ENCODE measurements at places on chromosomes 2 and 18.

- DNase-seq = peak; percentile 5
These were observed 50.2 kb upstream of the SIGLEC15 start for GRCh38 chr18:45775241-45775676.

GRCh38 chr2:54053830-54054229 lies 61.6 kb upstream of the ACYP2 start:
- DNase-seq = no peak

GRCh38 chr18:10936176-10937053 lies 213.0 kb downstream of the PIEZO2 start:
- DNase-seq = no peak

DNA sequence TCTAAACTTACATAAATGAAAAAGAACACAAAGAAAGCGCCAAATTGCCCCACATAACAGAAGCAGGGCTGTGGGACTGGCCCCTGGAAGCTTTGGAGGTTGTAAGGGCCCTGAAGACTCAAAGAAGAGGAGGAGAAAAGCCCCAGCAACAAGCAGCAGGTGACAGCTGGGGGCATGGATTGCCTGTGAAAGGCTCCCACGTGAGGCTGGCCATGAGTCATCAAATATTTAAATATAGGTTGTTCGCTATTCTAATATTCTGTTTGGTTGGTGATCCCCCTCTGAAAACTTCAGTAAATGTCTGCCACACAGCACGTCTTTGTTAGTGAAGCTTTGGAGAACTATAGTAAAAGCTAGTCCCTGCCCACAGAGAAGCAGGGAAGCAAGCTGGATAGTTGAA lies 132.4 kb downstream of the MREG start:
- DNase-seq = no peak

DNA sequence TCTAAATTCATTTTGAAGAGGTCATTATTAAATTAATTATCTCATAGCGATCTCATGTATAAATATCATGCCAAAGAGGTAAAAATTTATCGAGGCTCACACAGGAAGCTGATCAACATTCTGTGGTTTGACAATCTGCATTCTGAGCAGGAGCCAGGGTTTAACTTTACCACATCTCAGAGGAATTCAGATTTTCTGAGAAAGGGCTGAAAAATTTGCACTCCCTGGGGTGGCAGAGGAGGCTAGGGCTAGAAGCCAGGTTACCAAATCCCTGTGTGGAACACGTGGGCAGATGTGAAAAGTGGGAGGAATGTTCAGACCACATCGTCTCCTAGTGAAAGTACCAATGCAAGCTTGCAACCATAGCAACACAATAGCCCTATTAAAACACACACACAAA lies 63.5 kb upstream of the CTLA4 start:
- DNase-seq = peak; percentile 4

GRCh38 chr18:70228536-70228935 lies 23.0 kb upstream of the RTTN start:
- DNase-seq = no peak

DNA sequence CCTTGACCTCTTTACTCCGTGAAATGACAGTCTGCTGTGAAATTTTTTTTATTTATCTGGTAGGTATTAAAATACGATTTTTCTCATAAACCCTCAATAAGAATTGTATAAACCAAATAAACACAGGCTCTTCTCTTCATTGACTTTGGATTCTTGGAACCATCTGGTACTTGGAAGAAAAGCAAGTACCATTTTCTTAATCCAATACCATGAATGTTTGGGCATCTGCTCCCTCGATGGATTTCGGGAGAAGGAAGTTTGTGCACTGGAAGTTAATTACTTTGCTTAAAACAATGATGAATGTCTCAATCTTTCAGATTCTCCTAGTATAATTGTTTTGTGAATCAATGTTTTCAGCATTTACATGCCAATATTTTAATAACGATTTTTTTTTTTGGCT lies 5.3 kb upstream of the SCG2 start:
- no peak for DNase-seq

GRCh38 chr2:200448455-200448854 lies 61.4 kb downstream of the KCTD18 start:
- DNase-seq = no peak

DNA sequence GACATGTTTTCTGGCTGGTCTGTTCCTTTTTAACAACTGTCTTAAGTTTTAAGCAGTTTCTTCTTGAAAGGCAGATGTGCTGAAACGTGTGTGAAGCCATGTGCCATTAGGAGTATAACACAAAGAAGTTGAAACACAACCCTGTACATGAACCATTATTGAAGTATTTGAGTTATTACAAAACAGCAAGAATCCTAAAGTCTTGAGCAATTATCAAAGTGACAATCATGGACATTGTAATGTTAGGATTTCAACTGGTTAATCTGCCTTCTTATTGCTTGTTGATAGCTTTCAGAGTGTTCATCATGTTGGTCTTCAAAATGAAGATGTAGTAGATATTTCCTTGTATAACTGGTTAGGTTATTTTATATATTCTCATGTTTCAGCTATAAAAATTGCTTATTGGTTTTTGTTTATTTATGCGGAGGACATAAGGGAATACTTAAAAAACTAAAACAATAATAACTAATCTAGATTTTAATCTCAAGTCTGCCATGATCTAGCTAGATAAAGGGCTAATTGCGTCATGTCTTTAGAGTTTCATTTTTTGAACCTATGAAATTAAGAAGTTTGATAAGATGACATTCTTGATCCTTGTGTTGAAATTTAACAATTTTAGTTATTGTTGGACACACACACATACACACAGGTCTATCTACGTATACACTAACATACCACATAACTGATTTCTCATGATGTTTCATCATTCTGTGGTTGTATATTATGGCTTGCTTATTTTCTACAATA lies 21.1 kb downstream of the PPP1R1C start:
- no peak for DNase-seq

- DNase-seq = no peak
These were observed 11.6 kb upstream of the SKOR2 start for GRCh38 chr18:47263150-47263429.

DNA sequence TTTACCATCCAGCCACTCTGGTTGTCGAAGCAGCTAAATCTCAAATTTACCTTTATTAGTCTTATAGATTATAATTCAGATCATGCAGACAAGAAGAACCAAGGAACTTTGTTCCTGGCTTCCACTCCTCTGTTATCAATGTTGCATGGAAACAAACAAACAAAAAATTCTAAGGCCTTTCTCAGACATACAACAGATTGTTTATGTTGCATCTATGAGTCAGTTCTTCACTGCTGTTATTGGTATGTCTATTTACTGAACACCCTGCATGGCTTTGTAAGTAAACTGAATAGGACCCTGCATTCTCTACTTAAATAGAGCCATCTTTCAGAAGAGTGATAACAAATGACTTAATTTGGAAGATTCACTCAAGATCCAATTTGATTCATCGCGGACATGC lies 1.6 kb upstream of the ANKRD44 start:
- DNase-seq = no peak

DNA sequence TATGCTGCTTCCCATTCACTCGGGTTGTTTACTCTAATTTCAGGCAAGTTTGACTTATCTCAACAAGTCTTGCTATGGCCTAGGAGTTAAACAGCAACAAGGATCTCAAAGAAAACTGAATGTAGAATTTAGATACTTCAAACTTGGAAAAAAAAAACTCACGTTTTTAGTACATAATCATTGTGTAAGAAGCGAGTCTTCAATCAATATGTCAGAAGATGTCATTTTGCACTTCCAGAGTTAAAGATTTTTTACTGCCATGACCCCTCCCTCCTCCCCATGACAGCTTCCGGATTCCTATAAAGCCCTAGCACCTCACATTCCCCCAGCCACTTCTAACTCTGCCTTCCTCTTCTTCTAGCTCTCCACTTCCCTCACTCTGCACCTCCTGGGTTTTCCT lies 133.4 kb downstream of the SS18 start:
- no peak for DNase-seq

- no peak for DNase-seq
These were observed 46.0 kb upstream of the MBP start for GRCh38 chr18:77178559-77178958.

- DNase-seq = no peak
These were observed 3.8 kb downstream of the SAG start for GRCh38 chr2:233311241-233311926.

- DNase-seq = peak; percentile 87
These were observed 615 bp upstream of the CCNT2 start for GRCh38 chr2:134917888-134918525.

DNA sequence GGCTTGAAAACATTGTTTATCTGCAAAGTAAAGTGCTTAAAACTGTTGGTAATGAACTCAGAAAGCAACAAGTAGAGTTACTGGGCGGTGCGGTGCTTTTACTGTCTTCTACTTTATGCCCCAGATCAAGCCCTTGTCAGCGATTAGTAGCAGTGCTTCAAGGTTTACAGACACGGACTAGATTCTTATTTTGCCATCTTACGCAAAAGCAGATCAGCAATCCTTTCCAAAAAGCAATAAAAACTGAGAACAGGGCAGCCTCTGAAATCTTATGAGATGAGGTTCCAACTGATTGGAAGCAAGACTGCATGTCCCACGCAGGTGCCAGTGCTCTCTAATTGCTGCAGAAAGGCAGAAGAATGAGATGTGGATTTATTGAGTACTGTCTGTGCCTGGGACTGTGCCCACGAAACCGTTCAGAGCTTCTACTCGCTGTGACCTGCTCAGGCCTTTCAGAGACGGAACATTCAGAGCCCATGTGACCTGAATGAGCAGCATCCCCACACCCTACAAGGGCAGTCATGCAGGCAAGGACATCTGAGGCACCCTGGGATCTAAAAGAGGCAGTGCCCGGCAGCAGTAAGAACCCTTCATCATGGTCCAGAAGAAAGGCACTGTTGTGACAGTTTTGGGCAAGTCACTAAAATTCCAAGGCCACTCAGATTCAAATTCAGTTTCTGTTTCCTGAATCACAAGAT lies 15.7 kb downstream of the COL4A3 start:
- no peak for DNase-seq

DNA sequence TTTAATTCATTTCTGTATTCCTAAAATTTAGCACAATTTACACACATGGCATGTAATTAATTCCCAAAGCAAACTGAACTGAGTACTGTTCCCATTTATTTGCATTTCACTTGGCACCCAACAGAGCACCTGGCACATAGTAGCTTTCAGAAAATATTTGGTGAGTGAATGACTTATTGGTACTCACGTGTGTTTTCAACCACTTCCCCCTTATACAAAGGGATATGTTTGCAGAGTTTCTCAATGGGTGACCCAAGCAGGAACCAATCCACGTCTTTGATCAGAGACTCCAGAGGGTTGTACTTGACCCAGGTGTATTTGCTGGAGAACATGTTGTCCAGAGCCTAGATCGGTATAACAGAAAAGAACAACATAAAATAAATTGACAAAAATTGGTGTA lies 6.6 kb downstream of the GKN2 start:
- no peak for DNase-seq

- no peak for DNase-seq
These were observed 25.5 kb downstream of the ZC3H8 start for GRCh38 chr2:112229348-112229747.

DNA sequence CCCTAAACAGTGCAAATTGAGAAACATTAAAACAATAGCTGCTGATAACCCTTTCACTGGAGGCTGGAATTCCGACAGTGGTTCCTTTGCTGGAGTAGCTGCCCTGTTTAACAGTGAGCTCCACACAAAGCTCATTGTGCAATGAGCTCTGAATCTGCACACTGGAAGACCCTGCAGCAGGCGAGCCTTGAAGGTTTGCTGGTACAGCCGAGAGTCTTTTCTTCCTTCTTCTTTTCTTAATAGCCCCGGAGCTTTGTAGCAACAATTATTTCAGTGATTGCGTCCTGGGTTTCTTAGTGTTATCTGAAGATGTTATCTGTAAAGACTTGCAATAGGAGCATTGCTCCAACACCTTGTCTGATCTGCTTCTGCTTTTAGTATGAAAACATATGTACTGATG lies 50.8 kb upstream of the CXCR4 start:
- no peak for DNase-seq

GRCh38 chr2:16454621-16455020 lies 211.0 kb downstream of the CYRIA start:
- DNase-seq = no peak

DNA sequence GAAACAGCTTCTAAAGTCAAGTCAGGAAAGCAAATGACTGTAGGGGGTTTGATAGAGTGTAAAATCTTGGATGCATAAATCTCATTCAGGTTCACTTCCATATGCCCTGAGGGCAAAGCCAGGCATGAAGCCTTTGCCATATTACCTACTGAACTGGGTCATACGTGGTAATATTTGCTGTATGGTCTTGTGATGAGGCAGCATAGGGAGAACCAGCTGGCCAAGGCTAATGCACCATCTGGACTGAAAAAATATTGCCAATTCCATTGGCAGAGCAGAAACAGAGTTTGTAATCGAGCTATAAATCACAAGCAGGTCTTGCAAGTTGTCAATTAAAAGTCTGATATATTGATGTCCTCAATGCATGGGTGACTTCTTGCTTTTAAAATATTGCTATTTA lies 243.8 kb downstream of the ERBB4 start:
- DNase-seq = no peak

GRCh38 chr2:77633601-77634000 lies 111.4 kb upstream of the LRRTM4 start:
- no peak for DNase-seq

GRCh38 chr2:155162494-155162893 lies 464.0 kb downstream of the KCNJ3 start:
- no peak for DNase-seq

DNA sequence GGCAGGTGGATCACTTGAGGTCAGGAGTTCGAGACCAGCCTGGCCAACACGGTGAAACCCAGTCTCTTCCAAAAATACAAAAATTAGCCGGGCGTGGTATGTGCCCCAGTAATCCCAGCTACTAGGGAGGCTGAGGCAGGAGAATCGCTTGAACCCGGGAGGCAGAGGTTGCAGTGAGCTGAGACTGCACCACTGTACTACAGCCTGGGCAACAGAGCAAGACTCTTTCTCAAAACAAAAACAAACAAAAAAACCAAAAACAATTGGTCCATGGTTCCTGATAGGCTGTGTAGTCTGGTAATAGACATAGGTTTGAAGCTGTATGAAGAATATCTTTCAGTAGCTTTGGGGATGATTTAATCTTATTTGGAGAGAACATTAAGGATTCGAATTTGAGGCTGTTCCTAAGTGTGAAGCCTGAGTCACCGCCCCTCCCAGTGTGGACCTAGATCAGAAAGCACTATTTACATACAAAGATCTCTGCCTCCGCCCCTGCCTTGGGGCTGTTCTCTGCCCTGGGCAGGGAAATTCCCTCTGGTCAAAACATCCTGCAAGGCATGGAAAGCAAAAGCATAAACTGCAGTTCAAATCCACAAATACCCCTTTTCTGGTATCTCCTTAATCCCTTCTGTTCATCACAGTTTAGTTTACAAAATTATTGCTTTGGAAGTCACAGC lies 52.8 kb upstream of the PMAIP1 start:
- no peak for DNase-seq

- DNase-seq = no peak
These were observed 49.9 kb downstream of the LYPD1 start for GRCh38 chr2:132620115-132620514.

GRCh38 chr18:13266218-13267100 lies 47.9 kb downstream of the LDLRAD4 start:
- DNase-seq = no peak

GRCh38 chr2:196166876-196167275 lies 4.5 kb downstream of the STK17B start:
- DNase-seq = peak; percentile 25

- no peak for DNase-seq
These were observed 4.6 kb downstream of the LOXL3 start for GRCh38 chr2:74548900-74549826.

GRCh38 chr2:174516501-174517378 lies 29.9 kb upstream of the GPR155 start:
- no peak for DNase-seq

- no peak for DNase-seq
These were observed 5.8 kb downstream of the CIB4 start for GRCh38 chr2:26635401-26635800.

All from effector CD4-positive, alpha-beta T cell (primary cell).